H1 (cell line): ENCODE measurements at places on chromosomes 6 and 20. TPM values are rescaled to one million over a fixed set of nuclear protein-coding genes. Genes with fewer than 3 reads are reported as not detected.

- no peak overlapping the region for H3K4me3 ChIP-seq
- no peaks in the 10 kb centered on the region for H3K36me3 ChIP-seq
- H3K4me1 ChIP-seq: no peaks in the 10 kb centered on the region
- no peak for DNase-seq
Measured at GRCh38 chr20:43320536-43320935, 130.8 kb upstream of the PTPRT start.

Gene KIFC1
- 64.3 and 69.3 TPM in 2 replicates for total RNA-seq

DNA sequence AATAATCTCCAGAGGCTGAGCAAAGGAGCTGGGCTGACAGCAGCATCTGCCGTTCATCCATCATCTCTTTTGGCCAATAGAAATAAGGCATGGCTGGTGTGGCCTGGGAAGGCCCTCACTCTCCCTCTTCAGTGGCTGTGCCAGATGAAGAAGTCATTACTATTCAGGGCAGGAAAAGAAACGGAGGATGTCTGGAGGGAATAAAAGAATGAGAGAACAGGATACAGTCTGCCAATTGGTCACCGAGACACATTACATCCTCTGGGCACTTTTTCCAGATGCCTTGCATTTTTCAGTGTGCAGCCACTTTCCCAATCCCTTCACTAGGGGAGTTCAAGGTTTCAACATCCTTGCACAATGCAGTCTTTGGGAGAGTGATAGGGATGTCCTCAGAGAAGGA, 32.2 kb upstream of the VGLL2 start:
- H3K4me1 ChIP-seq: no peaks in the 10 kb centered on the region
- no peaks in the 10 kb centered on the region for H3K27me3 ChIP-seq
- no peaks in the 10 kb centered on the region for H3K36me3 ChIP-seq
- H3K4me3 ChIP-seq: no peak overlapping the region

Gene TXLNB
- total RNA-seq: 0.17 and 0.21 TPM in 2 replicates

Gene CLPSL2
- total RNA-seq: 1.4 TPM in 2 replicates

DNA sequence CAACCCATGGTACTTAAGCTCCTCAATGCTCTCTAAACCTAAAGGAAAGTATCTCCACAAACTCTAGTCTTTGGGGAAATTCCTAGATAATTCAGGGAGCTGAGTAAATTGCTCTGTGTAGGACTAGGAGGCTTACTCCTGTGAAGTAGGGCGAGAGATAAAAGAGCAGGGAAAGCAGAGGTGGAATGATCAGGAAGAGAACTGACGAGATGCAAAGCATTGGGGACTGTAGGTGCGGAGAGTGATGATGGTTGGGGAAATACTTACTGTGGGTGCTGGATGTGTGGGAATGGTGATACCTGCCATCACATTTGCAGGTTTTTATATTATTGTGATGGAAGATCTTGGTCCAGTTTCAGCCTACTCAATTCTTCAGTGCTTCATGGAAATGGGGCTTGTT, 1.6 kb upstream of the LATS1 start:
- no peak overlapping the region for H3K27ac ChIP-seq
- H3K27me3 ChIP-seq: no peaks in the 10 kb centered on the region

DNA sequence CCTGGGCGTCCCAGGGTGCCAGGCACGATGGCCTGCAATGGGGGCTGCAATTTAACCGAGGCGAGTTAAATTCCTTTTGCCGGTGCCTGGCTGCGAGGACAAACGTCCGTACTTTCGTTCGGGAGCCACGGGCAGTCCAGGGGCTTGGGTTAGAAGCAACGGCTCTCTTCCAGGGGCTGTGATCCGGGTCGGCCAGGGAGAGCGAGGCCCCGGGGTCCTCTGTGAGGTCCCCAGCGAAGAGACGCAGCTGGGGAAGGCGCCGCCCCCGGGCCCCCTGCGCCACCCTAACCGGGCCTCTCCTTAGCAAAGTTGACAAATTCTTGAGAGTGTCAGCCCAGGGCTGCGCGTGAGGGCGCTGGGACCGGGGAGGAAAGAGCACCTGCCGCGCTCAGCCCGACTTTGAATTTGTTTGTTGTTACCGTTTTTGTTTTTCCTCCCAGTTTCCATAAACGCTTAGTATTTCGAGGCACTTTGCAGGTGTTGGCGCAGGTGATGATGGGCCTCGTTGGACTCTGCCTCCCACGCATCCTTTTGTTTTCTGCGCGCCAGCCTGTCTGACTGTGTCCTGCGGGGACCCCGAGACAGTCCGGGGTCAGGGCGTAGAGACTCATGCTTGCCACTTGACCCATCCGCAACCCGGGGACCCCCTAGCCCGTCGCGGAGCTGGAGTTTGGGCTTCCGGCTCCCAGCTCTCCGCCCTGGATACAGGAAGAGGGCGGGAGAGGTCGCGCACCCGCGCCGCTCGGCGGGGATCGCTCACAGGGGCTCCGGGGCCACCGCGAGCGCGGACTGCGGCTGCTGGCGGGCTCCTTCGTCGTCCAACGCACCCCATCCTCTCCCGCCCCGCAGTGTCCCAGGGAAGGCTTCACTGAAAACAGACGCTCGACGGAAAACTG, 5.8 kb downstream of the OLIG3 start:
- H3K4me3 ChIP-seq: peak overlapping the region; percentile 34
- H3K27ac ChIP-seq: no peak overlapping the region
- peaks cover 67% of the 10 kb centered on the region for H3K27me3 ChIP-seq
- H3K36me3 ChIP-seq: no peaks in the 10 kb centered on the region

- no peaks in the 10 kb centered on the region for H3K4me1 ChIP-seq
- no peak for DNase-seq
- no peaks in the 10 kb centered on the region for H3K36me3 ChIP-seq
- H3K27me3 ChIP-seq: no peaks in the 10 kb centered on the region
- no peak overlapping the region for H3K27ac ChIP-seq
- H3K4me3 ChIP-seq: no peak overlapping the region
Measured at GRCh38 chr6:5059036-5059896, 25.9 kb upstream of the PPP1R3G start.

DNA sequence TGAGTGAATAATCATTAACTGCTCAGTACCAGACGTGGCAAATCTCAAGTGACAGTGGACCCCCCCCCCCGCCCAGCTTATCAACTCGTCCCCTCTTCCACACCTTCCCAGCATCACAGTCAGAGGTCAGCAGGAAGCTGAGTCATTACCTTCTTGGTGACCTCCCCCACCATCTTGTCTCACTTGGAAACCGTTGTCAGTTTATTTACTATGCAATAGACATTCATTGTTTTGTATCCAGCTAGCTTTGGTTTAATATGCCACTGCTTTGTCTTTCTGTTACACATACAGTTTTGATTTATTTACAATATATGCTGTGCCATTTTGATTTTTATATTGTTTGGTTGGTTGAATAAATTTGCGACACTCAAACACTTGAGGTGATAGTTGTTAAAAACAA, 158.1 kb downstream of the QKI start:
- peaks cover 12% of the 10 kb centered on the region; the same call in 1 of the 2 replicates for H3K36me3 ChIP-seq
- no peaks in the 10 kb centered on the region for H3K27me3 ChIP-seq
- H3K27ac ChIP-seq: no peak overlapping the region
- DNase-seq: no peak

Gene THBS2
- total RNA-seq: 22.5 and 23.3 TPM in 2 replicates

Gene BANF2
- total RNA-seq: not detected in 2 replicates

- no peak overlapping the region for H3K27ac ChIP-seq
- no peaks in the 10 kb centered on the region for H3K4me1 ChIP-seq
- no peaks in the 10 kb centered on the region; the same call in 1 of the 2 replicates for H3K36me3 ChIP-seq
- DNase-seq: no peak
- no peak overlapping the region for H3K4me3 ChIP-seq
Measured at GRCh38 chr20:49874696-49875095, 40.6 kb downstream of the SPATA2 start.

- no peaks in the 10 kb centered on the region for H3K27me3 ChIP-seq
- no peak for DNase-seq
- H3K36me3 ChIP-seq: no peaks in the 10 kb centered on the region
- no peaks in the 10 kb centered on the region; the same call in 1 of the 2 replicates for H3K4me1 ChIP-seq
- no peak overlapping the region for H3K27ac ChIP-seq
Measured at GRCh38 chr6:91328241-91328640, 741.4 kb upstream of the MAP3K7 start.

Gene TRIM15
- 0.48 and 0.54 TPM in 2 replicates for total RNA-seq
